ENCODE measurements at places on chromosomes 5 and 9. TPM values are rescaled to one million over a fixed set of nuclear protein-coding genes. Genes with fewer than 3 reads are reported as not detected.

Gene SELENOP
- 404 TPM for total RNA-seq

Gene SPINK4
- not detected for total RNA-seq

Gene GDA
- total RNA-seq: not detected

Gene FUT7
- total RNA-seq: 3.9 TPM

Gene PCDHA13
- 0.14 TPM for total RNA-seq

Gene TLR4
- 11.2 TPM for total RNA-seq

Gene CDC25C
- total RNA-seq: not detected

Gene MPDZ
- 54.3 TPM for total RNA-seq

Gene ZNF879
- total RNA-seq: 1.8 TPM

Gene LRRC19
- total RNA-seq: 3.7 TPM

DNA sequence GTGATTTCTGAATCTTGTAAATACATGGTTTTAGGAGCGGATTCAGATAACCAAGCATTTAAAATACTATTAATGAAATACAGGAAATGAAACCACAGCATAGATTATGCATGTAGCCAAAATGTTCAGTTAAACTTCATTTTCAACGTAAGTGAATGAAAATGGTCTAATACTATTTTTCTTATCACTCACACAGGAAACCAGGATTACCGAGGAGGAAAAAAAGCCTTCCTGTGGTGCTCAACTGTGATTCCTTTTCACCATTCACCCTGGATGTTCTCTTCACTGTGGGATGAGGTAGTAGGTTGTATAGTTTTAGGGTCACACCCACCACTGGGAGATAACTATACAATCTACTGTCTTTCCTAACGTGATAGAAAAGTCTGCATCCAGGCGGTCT is 83.4 kb upstream of the ZNF169 start:
- DNase-seq: no peak

GRCh38 chr9:4126184-4126865 is 173.5 kb downstream of the GLIS3 start:
- DNase-seq: no peak

DNA sequence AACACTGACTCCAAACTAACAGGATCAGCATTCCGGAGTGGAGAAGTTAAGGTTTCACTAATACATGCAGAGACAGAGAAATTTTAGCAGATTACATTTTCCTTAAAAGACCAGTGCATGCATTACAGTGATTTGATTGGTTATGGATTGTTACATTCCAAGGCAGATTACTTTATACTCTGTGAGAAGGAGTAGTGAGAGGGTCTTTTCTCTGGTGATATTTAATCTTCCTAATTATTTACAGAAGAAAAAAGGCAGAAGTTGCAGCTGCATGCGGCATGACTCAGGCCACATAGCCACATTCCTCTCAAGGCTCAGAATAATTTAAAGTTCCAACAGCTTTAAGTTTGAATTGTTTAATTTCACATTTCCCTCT is 53.0 kb upstream of the PDZD2 start:
- DNase-seq: no peak

DNA sequence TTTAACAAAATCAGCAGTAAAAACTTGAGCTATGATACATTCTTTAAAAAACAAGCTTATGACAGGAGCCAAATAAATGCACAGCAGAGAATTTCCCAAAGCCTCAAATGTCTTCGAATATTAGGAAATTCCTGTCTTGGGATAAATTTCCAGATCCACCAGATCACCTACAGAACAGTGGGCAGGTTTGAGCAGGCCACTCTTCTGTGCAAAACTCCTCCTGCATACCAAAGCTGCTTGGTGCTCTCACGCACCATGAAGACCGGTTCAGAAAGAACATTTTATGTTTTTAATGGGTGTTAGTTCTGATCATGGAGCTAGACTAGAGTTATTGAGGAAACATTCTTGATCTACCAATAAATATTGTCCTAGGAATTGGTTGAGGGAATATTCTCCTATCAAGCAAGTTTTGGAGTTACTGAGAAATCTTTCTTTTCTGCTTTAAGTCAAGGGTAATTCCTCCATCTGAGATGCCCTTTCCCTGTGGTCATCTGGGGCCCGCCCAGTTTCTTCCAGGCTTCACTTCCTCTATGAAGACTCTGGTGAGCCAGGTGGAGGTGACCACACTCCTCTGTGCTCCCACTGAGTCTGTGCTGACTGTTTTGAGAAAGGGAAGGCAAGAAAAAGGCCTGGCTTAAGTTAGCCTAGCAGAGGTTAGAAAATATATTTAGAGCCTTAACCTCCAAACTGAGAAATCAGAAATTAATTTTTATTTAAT is 17.9 kb downstream of the TNFSF15 start:
- DNase-seq: no peak

GRCh38 chr5:157842787-157843186 is 16.2 kb downstream of the CLINT1 start:
- DNase-seq: no peak

DNA sequence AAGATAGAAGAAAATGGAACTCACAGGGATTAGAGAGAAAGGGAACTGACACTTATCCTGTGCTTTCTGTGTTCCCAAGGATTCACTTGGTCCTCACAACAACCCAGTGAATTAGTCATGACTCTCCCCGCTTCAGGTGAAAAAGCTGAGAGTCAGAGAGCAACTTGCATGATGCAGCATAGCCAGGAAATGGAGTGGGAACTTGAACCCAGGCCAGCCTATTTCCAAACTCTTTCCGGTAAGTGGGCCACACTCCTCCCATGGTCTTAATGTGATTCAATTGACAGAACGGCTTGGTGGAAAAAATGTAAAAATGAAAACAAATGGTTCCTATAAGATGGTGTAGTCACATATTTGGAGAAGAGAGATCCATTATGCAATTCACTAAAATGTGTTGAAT is 45.9 kb upstream of the CEMIP2 start:
- DNase-seq: no peak

GRCh38 chr9:108746864-108747263 is 108.9 kb downstream of the ACTL7B start:
- no peak for DNase-seq

DNA sequence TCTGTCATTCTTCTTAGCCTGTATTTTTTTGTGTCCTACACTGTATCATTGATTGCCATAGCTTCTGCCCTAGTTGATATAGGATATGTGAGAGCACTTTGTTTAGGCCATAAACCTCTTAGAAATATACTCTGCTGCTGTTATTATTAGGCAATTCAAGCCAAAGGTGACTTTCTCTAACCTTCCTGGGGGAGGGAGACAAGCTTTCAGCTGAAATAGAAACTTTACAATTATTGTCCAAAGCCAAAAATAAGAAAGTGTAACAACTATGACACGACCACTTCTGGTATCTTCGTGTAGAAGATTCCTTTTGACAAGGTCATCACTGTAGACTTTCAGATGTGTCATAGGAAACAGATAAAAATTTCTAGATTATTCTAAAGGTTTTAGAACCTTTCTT is 12.2 kb upstream of the CSNK1A1 start:
- DNase-seq: no peak

- DNase-seq: no peak
These were observed 104.0 kb downstream of the NUDT12 start for GRCh38 chr5:103458497-103459040.

DNA sequence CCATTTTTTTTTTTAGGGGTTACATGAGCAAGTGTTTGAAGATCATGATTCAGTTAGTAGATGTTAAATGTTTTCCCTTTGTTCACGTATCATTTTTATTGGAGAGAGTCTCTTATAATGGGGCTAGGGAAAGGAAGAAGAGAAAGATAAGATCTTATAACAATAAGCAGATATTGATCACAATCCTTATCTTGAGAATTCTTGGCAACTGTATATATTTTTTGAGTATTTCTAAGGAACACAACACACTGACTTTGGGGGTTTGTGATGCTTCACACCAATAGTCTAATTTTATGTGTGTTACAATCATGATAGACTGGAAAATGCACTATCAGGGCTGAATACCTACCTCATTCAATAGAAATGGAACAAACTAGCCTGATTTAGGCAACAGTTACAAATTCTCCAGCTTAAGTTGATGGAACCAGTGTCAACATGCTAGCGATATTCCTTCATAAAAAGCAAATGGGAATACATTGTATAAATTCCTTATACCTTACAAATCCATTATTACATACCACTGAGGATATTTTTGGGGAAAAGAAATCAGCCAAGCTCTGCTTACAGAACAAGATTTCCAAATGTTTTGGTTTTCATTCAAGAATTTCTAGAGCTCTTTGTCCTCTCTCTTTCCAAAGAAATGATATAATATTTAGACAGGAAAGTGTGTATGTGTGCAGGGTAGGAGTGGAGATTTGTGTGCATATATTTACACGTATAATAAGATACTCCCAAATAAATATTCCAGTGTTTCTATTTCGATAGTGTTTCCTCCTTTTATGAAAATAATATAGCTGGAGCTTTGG is 41.5 kb downstream of the SVEP1 start:
- peak; percentile 40 for DNase-seq

DNA sequence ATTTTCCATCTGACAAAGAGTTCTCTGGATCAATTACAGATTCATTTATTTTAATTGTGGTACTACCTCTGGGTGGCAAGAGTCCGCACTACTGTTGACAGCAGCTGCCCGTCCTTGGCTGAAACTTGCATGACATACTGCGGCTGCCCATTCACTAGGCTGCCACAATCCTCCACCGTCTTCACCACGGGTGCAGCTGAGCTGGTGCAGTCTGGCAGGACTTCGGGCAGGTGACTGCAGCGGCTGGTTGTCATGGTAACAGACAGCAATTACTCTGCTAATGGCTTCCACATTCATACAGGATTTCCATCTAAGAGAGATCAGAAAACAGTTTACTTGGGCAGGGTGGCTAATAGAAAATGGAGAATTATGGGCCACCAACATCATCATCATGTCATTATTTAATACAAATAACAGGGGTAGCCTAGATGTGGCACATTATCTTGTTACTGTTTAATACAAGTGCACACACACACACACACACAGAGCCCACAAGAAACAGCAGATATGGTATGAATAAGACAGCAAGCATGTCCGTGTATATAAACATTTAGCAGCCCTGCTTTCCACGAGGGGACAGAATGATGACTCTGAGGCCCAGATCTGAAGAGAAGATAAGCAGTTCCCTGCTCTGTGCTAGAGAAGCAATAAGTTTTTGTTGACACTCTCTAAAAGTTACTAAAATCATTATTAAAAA is 112.3 kb downstream of the MARCHF3 start:
- DNase-seq: no peak

DNA sequence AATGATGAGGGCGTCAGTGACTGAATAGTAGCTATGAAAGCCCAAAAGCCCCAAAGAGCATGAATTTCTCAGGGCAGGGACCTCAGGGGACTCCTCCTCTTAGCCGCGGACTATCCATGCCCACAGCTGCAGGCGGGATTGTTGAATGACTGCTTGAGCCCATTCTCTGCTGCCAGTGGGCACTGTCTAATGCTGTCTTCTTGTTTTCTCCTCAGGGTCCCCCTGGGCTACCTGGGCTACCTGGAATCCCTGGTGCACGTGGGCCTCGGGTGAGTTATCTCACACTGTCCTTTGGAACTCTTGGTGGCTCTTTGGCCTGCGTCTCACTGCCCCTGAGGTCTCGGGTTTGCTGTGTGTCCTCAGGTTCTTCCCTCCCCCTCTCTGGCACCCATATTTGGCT is 22.7 kb downstream of the COL27A1 start:
- DNase-seq: no peak

- no peak for DNase-seq
These were observed 114.3 kb downstream of the MVB12B start for GRCh38 chr9:126440940-126441339.

GRCh38 chr9:83714329-83714728 is 6.6 kb upstream of the UBQLN1 start:
- no peak for DNase-seq

GRCh38 chr9:123322273-123323195 is 33.5 kb upstream of the CRB2 start:
- no peak for DNase-seq

- no peak for DNase-seq
These were observed 21.9 kb upstream of the PLIN2 start for GRCh38 chr9:19149230-19149629.

DNA sequence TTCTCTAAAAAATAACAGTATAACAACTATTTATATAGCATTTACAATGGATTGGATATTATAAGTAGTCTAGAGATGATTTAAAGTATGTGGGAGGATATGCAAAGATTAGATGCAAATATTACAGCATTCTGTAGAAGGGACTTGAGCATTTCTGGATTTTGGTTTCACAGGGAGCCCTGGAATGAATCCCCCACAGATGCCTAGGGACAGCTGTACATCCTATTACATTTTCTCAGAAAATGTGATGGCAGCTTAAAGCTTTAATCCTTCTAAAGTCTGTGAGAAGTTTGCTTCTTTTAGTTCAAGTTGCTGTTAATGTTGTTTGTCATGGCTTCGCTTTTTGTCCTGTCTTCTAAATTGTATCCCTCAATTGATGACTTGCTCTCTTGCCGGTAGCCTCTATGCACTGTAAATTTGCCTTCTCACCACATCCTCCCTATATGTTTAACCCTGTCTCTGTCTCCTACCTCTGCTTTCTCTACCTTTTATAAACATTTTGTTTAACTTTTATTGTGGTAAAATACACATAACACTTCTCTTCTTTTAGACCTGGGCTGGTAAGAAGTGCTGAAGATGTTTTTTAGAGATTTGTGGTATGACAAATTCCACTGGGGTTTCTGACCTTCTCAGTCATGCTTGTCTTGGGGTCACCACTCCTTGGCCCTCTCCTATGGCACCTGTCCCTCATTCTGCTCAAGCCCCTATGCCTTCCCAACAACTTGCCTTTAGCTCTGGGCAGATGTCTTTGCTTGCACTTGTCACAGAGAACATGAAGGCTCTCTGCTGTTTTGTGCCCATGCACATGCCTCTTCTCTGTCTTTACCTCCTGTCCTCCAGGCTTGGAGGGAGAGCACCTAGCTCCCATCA is 37.9 kb downstream of the LNPEP start:
- no peak for DNase-seq

GRCh38 chr5:174411479-174411819 is 312.9 kb upstream of the MSX2 start:
- DNase-seq: no peak

DNA sequence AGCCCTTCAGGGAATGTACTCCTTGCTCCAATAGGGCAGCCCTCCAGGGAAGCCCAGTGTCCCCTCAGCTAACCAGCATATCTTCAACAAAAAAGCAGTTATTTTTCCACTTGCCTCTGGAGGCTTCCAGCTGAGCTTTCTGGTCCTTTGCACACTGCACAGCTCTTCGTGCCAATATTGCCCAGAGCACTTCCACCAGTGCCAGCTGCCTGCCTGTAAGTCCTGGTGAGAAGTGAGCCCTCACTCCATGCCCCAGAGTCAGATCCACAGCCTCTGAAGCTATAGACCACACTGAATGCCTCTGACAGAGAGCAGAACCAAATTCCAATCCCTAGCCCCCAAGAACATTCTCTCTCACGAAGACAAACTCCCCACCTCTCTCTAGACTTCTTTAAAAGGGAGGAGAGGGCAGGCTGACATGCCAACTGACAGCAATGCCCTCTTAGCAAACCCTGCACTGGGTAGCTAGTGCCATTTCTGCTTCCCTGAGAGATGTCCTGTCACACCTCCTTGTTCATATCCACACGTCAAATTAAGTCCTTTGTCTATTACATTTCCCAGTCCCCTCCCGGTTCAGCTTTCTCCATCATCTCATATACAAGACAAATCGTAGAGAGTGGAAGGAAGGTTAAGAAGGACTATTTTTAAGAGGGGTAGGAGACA is 12.7 kb upstream of the HEXB start:
- DNase-seq: no peak

All from stomach (tissue), 19 donors.